ENCODE measurements at places on chromosomes 2 and 18.
A peak's percentile ranks its signal among the peaks of the same experiment; 100 is the strongest.

- no peak overlapping the region for H3K27ac ChIP-seq
- no peaks in the 10 kb centered on the region for H3K4me1 ChIP-seq
Observed at GRCh38 chr2:175640655-175641054, 361.4 kb downstream of the LNPK start.

DNA sequence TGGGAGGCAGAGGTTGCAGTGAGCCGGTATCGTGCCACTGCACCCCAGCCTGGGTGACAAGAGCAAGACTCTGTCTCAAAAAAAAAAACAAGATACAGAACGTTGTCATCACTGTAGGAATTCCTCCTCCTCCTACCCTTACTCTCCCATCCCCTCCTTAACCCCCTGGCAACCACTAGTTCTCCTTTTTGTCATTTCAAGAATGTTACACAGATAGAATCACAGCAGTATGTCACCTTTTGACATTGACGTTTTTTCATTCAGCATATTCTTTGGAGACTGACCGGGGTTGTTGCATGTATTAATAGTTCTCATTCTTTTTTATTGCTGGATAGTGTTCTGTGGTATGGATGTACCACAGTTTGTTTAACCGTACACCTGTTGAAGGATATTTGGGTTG, 32.4 kb downstream of the TTLL4 start:
- H3K27ac ChIP-seq = no peak overlapping the region
- H3K36me3 ChIP-seq = peaks cover 59% of the 10 kb centered on the region
- H3K27me3 ChIP-seq = no peaks in the 10 kb centered on the region
- no peak for DNase-seq
- no peak overlapping the region for H3K4me3 ChIP-seq

GRCh38 chr2:48045613-48046012, 139.3 kb upstream of the FBXO11 start:
- DNase-seq = no peak
- no peak overlapping the region for H3K4me3 ChIP-seq
- no peak overlapping the region for H3K27ac ChIP-seq
- H3K4me1 ChIP-seq = peaks cover 17% of the 10 kb centered on the region

- DNase-seq = no peak
- H3K4me1 ChIP-seq = no peaks in the 10 kb centered on the region
- no peak overlapping the region for H3K4me3 ChIP-seq
- no peaks in the 10 kb centered on the region for H3K27me3 ChIP-seq
Observed at GRCh38 chr2:158221063-158222020, 119.7 kb downstream of the UPP2 start.

GRCh38 chr2:105038383-105039061, 653 bp downstream of the MRPS9 start:
- DNase-seq = no peak
- H3K4me1 ChIP-seq = peaks cover 19% of the 10 kb centered on the region
- no peaks in the 10 kb centered on the region for H3K36me3 ChIP-seq
- H3K4me3 ChIP-seq = peak overlapping the region; percentile 91
- H3K27ac ChIP-seq = peak overlapping the region; percentile 73

- DNase-seq = no peak
- H3K4me1 ChIP-seq = peaks cover 37% of the 10 kb centered on the region
- H3K4me3 ChIP-seq = no peak overlapping the region
- H3K27me3 ChIP-seq = no peaks in the 10 kb centered on the region
- H3K36me3 ChIP-seq = no peaks in the 10 kb centered on the region
- no peak overlapping the region for H3K27ac ChIP-seq
Observed at GRCh38 chr2:71950256-71951082, 197.2 kb downstream of the CYP26B1 start.

- H3K27me3 ChIP-seq = no peaks in the 10 kb centered on the region
- H3K27ac ChIP-seq = no peak overlapping the region
- H3K4me1 ChIP-seq = no peaks in the 10 kb centered on the region
- DNase-seq = no peak
Observed at GRCh38 chr2:81835321-81836000, 1530.9 kb upstream of the LRRTM1 start.

DNA sequence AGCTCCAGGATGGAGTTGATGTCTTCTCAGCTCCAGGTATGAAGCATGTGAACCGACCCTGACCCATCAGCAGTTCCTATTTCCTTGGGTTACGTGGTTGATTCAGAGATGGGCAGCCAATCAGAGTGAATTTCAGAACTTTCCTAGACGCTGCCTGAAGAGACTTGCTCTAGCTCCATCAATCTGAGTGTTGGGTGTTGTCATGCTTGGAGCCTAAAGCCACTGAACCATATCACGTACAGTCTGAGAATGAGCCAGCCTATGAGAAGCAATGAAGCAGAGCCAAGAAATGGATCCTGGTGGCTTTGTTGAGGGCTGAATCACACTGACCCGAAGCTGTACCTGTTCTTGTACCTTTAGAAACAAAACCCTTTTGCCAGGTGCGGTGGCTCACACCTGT, 19.6 kb upstream of the KLF7 start:
- no peak for DNase-seq
- H3K36me3 ChIP-seq = no peaks in the 10 kb centered on the region
- no peaks in the 10 kb centered on the region for H3K4me1 ChIP-seq

DNA sequence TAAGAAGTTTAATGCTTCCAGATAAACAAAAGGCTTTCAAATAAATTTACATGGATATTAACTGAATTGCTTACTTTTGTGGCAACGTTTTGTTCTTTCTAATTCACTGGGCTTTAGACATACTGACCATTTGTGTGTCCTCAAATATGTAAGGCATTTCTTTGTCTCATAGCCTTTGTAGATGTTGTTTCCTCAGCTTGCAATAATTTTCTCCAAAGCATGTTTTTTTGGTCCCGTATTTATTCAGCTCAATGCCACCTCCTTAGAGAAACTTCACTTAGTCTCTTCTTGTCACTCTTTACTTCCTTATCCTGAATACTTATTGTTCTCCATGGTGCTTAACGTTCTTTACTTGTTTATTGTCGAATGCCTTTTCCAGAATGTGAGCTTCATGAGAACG, 98.5 kb downstream of the NUP35 start:
- H3K4me3 ChIP-seq = no peak overlapping the region
- no peak overlapping the region for H3K27ac ChIP-seq
- no peaks in the 10 kb centered on the region for H3K36me3 ChIP-seq
- no peaks in the 10 kb centered on the region for H3K4me1 ChIP-seq

GRCh38 chr18:32042337-32042736, 23.7 kb downstream of the RNF125 start:
- H3K4me1 ChIP-seq = peaks cover 2% of the 10 kb centered on the region
- H3K36me3 ChIP-seq = peaks cover 18% of the 10 kb centered on the region
- no peak overlapping the region for H3K27ac ChIP-seq
- H3K4me3 ChIP-seq = no peak overlapping the region
- no peak for DNase-seq

DNA sequence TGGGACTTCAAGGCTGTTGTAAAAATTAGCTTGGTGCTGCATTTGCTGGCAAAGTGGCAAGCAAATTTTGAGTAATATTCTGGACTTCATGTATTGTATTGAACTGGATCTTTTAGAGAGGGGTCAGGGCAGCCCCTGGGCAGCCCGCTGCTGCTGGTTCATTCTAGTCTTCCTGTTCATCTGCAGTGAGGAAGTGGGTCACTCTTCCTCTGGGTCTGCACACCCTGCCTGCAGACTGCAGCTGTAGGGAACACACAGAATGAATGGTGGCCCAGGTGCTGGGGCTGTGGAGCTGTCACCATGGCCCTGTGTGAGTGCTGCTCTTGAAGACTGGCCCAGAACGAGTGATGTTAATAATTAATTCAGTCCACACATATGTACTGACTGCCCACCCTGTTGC, 9.4 kb downstream of the SH3RF3 start:
- H3K27ac ChIP-seq = no peak overlapping the region
- no peak overlapping the region for H3K4me3 ChIP-seq
- no peaks in the 10 kb centered on the region for H3K36me3 ChIP-seq
- no peaks in the 10 kb centered on the region for H3K4me1 ChIP-seq

DNA sequence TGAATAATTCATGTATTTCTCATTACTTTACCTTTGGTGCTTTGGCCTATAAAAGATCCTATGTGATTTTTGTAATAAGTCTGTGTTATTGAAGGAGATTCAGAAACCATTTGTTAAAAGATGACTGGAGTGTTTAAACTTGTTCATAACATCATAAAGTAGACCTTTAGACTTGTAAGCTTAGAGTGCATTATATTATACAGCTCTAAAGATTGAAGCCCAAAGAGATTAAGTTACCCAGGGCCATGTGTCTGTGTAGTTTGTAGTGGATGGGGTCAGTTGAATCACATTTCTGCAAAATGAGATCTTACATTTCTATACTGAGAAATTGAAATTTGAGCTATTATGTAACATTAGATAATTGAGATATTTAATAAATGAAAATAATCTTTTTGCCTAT, 60.2 kb upstream of the STON1 start:
- H3K27me3 ChIP-seq = no peaks in the 10 kb centered on the region
- H3K4me1 ChIP-seq = peaks cover 3% of the 10 kb centered on the region
- DNase-seq = no peak

GRCh38 chr2:189492451-189492850, 51.2 kb downstream of the WDR75 start:
- H3K27ac ChIP-seq = no peak overlapping the region
- no peak for DNase-seq
- H3K27me3 ChIP-seq = no peaks in the 10 kb centered on the region
- H3K36me3 ChIP-seq = no peaks in the 10 kb centered on the region
- H3K4me3 ChIP-seq = no peak overlapping the region
- H3K4me1 ChIP-seq = no peaks in the 10 kb centered on the region

GRCh38 chr2:159199761-159200465, 86.6 kb downstream of the WDSUB1 start:
- H3K4me1 ChIP-seq = no peaks in the 10 kb centered on the region
- H3K27ac ChIP-seq = no peak overlapping the region
- no peaks in the 10 kb centered on the region for H3K27me3 ChIP-seq
- H3K36me3 ChIP-seq = peaks cover 69% of the 10 kb centered on the region
- H3K4me3 ChIP-seq = no peak overlapping the region
- DNase-seq = no peak

DNA sequence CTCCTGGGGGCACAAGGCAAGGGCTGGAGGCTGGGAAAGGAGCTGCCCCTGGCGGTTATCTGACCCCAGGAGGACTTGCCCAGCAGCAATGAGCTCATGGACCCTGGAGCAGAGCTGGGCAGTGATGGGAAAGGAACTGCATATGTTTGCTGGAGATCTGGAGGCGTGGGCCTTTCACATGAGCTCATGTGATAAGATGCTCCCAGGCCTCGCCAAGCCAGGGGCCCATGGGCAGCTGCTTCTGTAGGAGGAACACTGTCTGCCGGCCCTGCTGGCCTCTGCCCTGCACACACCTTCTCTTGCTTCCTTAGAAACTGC, 9.0 kb upstream of the NPPC start:
- H3K4me3 ChIP-seq = no peak overlapping the region
- no peaks in the 10 kb centered on the region for H3K4me1 ChIP-seq
- no peaks in the 10 kb centered on the region for H3K36me3 ChIP-seq
- H3K27me3 ChIP-seq = peaks cover 7% of the 10 kb centered on the region
- H3K27ac ChIP-seq = no peak overlapping the region

GRCh38 chr2:8938384-8938783, 65.1 kb downstream of the MBOAT2 start:
- no peak for DNase-seq
- H3K36me3 ChIP-seq = no peaks in the 10 kb centered on the region
- no peak overlapping the region for H3K27ac ChIP-seq
- no peaks in the 10 kb centered on the region for H3K27me3 ChIP-seq

DNA sequence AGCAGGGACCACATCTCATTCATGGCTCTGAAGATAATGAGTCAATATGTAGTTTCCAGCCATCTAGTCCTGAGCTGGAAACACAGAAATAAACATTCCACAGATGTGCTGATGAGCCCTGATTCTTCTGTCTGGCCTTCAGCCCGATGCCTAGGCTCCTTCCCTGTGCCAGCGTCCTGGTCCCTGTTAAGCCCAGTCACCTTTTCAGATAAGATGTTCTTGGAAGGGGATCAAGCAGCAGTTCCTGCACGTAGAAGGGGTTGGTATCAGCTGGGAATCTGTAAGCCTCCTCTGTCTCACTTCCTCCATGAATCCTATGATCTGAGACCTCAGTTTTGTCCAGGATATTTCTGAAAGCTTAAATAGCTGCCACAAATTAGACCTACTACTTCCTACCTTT, 149.3 kb downstream of the TTC32 start:
- peaks cover 7% of the 10 kb centered on the region for H3K4me1 ChIP-seq
- H3K27ac ChIP-seq = no peak overlapping the region
- H3K4me3 ChIP-seq = no peak overlapping the region
- H3K36me3 ChIP-seq = no peaks in the 10 kb centered on the region
- no peaks in the 10 kb centered on the region for H3K27me3 ChIP-seq
